GOT3 (cell line): ENCODE measurements at places on chromosomes 16 and 17.

- DNase-seq, result no peak
These were observed 226.7 kb upstream of the WSCD1 start for GRCh38 chr17:5843366-5844026.

DNA sequence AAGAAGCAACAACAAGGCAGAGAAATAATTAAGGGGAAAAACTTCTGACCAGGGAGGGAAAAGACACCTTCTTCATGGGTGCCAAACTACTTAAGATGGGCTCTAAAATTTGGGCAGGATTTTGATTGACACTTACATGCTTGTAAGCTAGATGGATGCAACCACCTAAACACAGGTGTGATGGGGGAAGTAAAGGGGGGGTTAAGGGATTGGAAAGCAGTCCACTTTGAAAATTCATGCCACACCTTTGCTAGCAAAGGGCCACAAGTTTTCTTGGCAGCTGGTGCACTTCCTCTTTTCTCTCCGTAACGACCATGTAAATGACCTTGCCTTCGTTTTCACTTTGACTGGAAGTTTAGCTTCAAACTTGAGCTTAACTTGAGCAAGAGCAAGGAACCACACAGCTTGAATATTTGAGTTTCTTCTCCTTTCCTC, 14.3 kb upstream of the PRKAR1A start:
- DNase-seq, result no peak

- no peak for DNase-seq
These were observed 7.5 kb downstream of the ATP5PD start for GRCh38 chr17:75039238-75039637.

- DNase-seq, result no peak
These were observed 17.2 kb downstream of the CYTH1 start for GRCh38 chr17:78764871-78765270.

DNA sequence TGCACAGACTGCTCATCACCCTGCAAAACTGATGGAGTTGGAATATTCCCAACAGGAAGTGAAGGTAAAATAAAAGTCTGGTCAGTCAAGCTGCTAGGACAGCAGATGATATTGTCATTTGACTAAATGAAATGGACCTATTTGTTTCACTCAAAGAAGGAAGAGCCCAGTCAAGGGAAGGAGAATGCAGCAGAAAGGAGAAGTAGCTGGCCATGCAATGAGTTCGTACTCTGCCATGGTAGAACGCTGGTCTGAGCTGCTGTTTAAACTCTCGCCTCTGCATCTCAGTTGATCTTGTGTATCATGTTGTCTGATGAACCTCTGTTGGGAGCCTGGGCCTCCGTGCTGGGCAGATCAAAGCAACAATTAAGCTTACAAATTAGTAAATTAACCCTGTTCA, 15.6 kb upstream of the YPEL2 start:
- DNase-seq, result no peak

GRCh38 chr17:44759086-44759915, 513 bp downstream of the ADAM11 start:
- DNase-seq, result no peak

GRCh38 chr16:29916979-29917378, 9.0 kb downstream of the KCTD13 start:
- DNase-seq, result no peak

- DNase-seq, result no peak
These were observed 6.0 kb downstream of the KRT15 start for GRCh38 chr17:41512546-41513167.

DNA sequence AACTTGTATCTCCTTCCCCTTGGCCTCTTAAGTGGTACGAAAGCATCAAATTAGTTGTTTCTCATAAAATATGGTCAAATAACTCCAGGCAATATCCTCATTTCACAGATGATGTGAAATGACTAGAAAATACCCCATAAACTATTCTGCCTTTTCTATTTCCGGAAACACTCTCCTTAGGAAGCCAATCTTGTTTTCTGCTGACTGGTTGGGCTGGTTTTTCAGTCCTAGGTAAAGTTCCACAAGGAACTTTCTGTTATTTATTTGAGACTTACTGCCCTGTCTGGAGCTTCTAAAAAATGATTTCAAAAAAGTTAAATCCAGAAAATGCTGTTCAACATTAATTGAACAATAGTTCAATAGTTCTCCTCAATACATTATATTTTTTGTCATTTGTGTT, 7.3 kb downstream of the MYOCD start:
- no peak for DNase-seq

- peak; percentile 63 for DNase-seq
These were observed at the start of gene STUB1 for GRCh38 chr16:679814-680624. Gene STUB1, plus strand, starts transcription at chr16:680410. Its CDS starts 116 bp downstream, at chr16:680526.

DNA sequence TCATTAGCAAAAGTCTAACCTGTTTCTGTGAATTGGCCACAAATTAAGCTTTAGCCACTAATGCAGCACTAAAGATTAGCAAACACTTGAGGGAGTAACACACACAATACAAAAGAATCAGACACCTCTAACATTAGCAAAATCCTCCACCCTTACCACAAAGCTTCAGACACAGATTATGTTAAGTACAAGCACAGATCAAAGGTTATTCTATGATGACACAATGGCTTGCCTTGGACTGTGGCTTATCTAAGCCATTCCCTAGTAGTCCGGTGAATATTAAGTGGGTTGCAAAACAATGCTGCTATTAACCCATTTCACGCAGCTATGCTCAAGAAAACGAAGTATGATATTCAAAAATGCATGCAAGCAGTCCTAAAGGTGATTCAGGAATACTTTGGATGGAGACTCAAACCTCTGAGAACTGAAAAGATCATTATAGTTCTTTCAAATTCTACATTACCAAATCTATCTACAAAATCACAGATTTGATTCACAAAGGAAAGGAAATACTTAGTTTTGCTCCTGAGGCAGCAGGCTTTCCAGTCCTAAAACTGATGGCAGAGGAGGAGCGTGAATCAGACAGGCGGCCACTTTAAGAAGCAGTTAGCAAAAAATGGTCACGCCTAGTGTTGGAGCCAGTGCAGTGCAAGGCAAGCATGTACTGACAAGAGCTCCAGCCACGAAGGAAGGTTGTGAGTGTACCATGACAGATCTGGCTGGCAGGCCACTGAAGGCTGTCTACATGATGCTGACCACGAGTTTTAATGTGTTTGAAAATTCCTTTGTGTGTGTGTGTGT, 67.2 kb downstream of the PARN start:
- no peak for DNase-seq

- DNase-seq, result no peak
These were observed 3.6 kb upstream of the SLC16A5 start for GRCh38 chr17:75084039-75084660.

- peak; percentile 10 for DNase-seq
These were observed 15.2 kb upstream of the SSTR5 start for GRCh38 chr16:1057252-1057932.

- DNase-seq, result no peak
These were observed 200.3 kb upstream of the NOG start for GRCh38 chr17:56393156-56393555.

- DNase-seq, result no peak
These were observed 546 bp downstream of the SNN start for GRCh38 chr16:11668623-11669379.

DNA sequence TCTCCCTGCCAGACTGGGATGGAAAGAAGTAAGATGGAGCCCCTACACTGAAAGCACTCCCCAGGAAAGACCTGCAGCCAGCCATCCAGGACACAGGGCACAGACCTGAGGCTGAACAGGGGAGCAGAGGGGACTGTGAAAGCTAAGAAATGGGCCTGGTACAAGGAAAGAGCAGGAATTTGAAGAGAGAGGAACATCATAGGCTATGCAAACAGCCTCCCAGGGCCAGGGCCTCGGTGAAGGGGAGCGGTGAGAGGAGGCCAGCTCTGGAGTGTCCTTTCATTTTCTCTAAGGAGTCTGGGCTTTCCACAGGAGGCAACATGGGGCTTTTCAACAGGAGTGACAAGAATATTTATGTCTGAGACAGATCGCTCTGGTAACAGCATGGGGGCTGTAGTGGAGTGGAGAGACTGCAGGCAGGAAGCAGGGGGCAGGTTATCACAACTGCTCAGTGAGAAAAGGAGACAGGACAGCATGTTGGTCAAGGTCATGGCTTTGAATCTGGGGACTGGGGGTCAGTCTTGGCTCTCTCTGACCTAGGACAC, 50.1 kb downstream of the TOM1L2 start:
- no peak for DNase-seq

DNA sequence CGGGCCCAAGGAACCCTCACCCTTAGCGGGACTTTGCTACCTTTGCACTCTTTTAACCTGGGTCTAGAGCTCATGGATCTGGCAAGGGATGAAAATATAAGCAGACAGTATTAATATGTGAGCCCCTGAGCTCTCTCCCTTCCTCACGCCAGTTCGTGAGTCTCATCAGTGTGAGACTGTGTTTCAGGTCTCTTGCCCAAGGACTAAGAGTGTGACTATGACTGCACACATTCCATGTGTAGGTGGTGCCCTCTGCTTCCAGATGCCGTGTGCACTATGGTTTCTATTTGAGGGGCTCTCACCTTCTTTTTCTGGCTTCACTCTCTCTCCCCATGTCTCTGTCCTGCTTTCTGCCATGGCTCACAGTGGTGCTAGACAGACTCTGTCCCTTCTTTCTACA, 40.5 kb downstream of the DHRS7B start:
- no peak for DNase-seq

DNA sequence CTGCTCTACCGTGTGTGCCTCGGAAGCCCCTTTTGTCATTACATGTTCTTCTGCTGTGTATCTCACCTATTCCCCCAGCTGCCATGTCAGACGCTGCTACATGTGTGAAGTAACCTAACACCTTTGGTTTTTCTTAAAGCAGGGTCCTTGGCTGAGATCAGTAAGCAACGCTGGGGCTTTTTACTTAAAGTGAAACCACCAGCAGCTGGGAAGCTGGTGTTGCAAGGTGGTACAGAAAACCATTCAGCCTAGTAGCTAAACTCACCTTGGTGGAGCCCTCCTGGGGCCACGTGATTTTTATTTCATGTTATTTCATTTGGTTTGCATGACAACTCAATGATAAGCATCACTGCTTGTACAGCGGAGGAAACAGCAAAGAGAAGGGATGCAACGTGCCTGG, 62.6 kb downstream of the PLCG2 start:
- no peak for DNase-seq

DNA sequence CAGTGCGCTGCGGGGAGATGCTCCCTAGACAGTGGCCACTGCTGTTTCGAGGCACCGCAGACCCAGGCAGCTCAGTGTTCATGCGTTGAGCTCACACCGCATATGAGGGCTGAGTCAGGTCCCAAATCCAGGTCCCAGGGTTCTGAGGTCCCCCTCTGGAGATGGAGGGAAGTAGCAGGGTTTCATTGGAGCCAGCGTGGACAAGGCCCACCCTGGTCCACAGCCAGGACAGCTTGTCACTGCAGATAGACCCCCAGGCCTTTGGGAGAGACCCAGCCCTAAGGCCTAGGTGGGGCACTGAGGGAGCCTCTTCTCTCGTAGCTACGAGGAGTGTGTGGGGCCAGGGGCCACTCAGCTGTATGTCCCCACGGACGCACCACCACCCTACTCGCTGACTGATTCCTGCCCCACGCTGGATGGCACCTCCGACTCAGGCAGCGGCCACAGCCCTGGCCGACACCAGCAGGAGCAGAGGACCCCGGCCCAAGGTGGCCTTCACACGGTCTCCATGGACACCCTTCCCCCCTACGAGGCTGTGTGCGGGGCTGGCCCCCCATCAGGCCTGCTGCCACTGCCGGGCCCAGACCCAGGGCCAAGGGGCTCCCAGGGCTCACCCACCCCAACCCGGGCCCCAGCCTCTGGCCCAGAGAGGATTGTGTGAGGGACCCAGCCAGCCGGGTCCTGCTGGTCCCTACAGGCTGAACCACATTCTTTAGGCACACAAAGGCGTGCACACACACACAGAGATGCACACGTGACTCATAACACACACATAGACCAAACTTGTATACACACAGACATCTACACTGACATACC, 53.4 kb downstream of the BEAN1 start:
- DNase-seq, result no peak

DNA sequence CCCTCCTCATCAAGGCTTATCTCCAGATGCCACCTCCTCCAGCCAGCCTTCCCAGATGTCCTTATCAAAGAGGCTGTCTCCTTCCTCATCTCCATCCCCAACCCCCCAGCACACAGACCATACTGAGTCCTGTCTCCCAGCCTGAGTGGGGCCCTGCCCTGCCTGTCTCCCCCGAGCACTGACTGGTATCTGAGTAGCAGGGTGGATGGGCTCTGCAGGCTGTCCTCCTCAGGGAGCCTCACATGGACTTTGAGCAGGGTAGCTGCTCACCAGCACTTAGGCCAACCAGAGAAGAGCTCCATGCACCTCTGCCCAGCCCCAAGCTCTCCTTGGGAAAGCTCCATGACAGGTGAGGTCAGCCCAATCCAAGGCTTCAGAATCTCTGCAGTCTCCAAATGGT, 20.0 kb upstream of the ITGA3 start:
- no peak for DNase-seq

GRCh38 chr16:3488801-3489200, 6.5 kb downstream of the C16orf90 start:
- no peak for DNase-seq

DNA sequence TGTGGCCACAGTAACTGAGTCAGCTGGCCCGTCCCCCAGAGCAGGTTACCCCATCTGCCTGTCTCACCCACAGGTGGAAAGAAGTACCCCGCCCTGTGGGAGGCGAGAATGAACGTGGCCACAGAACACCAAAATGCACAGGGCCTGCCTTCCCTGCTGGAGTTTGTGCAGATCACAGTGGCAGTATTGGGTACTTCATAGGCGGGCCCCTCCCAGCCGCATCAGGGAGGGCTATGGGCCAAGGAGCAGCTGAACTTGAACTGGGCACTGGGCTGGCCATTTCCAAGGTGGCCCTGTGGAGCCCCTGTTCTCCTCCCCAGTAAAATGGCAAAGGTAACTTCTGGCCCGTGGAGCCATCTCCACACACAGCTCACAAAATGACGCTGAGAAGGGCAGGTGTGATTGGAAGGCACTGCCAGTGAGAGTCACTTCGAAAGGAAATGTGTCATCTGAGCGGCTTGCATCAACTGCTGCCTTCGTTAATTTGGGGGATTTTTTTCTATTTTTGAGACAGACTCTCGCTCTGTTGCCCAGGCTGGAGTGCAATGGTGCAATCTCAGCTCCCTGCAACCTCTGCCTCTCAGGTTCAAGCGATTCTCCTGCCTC, 162.9 kb downstream of the ENGASE start:
- no peak for DNase-seq

DNA sequence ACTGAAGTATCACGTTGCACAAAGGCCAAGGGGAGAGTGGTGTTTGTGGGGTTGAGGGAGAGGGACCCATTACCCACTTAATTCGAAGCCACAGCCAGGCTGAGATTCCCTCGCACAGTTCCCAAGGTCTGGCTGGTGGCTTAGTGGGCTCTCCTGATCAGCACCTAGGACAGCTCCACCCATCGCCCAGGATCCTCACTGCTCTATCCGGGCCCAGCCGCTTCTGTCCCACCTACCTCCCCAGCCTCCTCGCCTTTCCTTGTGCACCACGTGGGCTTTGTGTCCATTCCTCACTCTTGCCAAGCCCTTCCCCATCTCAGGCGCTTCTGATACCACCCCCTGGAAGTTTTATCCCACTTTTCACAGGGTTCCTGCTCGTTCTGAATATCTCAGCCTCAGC, 163.5 kb downstream of the CCT6B start:
- no peak for DNase-seq

GRCh38 chr16:65274566-65274965, 152.7 kb upstream of the CDH11 start:
- DNase-seq, result no peak
